Activated T-helper 9 cell treated with anti-CD3 and anti-CD28 coated beads, Interleukin-2, amount 50 U/mL, for 16 hours (primary cell): ENCODE measurements at places on chromosomes 7 and 10.
A peak's percentile ranks its signal among the peaks of the same experiment; 100 is the strongest.

DNA sequence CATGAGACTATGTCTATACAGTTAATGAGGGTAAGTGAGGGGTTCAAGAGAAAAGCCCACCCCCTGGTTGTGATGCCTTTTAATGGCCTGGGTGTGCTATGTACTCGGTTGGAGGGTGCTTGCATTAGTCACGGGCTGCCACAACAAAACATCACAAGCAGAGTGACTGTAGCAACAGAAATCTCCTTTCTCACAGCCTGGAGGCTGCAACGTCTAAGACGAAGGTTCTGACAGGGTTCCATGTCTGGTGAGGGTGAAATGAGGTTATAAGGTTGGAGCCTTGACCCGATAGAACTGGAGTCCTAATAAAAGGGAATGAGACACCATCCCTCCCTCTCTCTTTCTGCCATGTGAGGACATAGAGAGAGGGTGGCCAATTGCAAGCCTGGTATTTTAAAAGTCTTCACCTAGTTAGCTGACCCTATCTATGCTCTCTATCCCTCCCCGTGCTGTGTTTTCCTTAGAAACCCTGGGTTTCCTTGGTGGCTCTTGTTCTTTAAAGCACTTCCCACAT lies 126.0 kb upstream of the GDF10 start:
- no peak for DNase-seq

DNA sequence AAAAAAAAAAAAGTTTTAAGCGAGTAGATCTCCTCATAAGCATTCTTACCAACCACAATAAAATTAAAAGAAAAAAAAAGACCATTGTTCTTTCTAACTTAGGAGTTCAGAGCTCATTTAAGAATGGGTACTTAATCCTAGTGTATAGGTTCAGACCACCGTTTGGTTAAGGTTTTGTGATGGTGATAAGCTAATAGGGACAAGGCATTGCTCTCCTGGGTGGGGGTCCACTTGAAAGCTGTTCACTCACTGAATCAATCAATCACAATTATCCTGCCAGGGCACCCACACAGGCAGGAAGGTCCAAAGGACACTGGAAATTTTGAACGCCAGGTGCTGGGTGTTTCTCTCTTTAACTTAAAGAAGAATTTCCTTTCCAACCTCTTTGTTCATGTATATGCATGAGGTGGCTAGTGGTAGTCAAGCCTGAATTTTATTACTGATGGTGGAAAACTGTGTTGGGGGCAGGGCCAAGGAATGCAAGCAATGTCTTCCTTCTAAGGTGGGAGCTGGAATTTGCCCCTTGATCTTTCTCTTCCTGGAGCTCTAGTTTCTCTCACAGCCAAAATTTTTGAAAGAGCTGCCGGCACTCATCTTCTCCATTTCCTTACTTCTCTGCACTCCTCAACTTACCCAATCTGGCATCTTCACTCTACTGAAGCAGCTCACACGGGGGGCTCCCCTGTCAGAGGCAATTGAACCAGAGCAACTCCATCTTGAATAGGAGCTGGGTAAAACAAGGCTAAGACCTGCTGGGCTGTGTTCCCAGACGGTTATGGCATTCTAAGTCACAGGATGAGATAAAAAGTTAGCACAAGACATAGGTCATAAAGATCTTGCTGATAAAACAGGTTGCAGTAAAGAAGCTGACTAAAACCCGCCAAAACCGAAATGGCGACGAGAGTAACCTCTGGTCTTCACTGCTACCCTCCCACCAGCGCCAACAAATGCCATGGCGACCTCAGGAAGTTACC lies 7.5 kb upstream of the FAM131B start:
- no peak for DNase-seq

DNA sequence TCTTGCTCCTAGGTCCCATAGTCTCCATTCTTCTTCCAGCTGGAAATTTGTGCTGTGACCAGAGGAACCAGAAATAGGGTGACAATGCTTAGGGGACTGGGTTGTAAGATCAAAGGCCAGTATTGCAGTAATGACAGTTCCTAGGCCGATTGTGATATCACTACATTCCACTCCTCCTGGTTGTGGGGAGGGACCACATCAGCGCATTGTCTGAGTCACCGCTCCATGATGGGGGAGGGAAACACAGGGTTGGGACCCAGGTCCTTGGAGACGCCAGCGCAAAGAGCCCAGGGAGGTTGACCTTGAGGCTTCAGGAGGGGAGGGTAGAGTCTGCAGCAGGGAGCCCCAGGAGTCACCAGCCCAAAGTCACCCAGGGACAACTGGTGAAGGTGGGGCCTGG lies 20.8 kb upstream of the GGCT start:
- DNase-seq = no peak

DNA sequence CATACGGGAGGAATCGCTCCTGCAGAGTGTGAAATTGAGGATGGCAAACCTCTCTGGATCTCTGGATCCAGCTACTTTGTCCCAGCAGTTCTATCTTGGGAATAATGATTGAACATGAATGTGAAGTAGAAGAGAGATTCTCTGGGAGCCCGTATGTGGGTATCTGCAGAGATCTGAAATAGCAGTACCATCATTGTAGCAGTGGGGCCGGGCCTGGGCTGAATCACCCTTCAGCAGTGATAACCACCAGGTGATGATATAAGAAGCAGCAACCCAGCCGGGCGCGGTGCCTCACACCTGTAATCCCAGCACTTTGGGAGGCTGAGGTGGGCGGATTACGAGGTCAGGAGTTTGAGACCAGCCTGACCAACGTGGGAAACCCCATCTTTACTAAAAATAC lies 51.9 kb downstream of the SKIDA1 start:
- no peak for DNase-seq

DNA sequence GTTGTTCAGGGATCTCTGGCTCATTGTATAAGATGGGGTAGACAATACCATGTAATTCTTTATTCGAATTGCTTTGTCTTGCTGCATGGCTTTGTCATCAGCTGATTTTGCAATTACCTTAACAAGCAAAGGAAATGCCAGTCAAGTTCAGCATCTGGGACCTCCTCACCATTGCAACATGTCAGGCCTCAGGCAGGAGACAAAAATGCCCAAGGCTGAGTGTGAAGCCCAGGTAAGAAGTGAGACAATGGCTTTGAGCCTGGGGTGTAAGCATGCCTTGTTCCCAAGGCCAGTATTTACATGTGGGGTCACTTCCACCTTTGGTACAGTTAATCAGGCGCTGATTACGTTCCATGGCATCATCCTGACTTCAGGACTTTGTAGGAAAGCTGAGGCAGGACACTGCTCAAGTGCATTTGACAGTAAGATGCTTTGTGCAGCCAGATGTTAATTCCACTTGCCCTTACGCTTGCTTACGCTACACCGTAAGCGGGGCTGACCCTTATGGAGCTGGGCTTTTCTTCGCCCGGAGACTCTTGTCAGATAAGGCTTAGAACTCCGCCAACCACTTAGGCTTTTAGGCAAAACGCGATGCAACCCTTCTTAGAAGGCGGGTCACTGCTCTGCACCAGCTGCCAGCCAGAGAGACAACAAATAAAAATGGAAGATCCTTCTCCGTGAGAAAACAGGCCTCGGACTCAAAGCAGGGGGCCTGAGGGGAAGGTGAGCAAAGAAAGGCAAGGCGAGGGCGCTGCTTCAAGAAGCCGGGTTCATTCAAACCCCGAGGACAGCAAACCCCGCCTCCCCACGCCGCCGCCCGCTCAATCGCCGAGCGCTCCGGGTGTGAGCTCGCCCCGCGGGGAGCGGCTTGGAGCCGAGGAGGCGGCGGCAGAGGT lies 1.3 kb upstream of the SP4 start:
- DNase-seq = no peak

- DNase-seq = no peak
Observed at GRCh38 chr7:8261711-8262695, at the start of gene ICA1. TSS of gene ICA1 (minus strand) at chr7:8262167. CDS start at chr7:8235926, 26,241 bp downstream.

- no peak for DNase-seq
Observed at GRCh38 chr10:89540420-89540949, 5.1 kb upstream of the SLC16A12 start.

DNA sequence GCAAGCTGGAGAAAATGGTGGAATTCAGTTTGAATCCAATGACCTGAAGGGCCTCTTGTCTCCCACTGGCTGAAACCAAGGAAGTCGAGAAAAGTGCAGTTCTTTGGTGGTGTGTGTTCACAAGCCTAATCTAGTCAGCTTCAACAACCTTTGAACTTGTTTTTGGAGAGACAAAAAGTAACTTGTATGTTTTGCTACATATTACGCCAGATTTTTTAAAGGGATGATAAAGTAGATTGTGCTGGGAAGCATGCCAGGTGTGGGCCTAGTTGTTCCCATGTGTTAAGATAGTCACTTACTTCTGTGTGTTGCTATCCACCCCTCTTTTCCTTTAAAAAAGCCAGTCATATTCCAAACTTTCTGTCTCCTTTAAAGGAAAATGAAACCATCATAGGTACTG lies 79.7 kb upstream of the FAM3C start:
- DNase-seq = no peak

- no peak for DNase-seq
Observed at GRCh38 chr10:43594944-43595589, 11.2 kb upstream of the ZNF485 start.

GRCh38 chr7:141702047-141702567 lies at the start of gene DENND11:
TSS of gene DENND11 (minus strand) at chr7:141702166. CDS start at chr7:141702153, 13 bp downstream.
- DNase-seq = peak; percentile 48

DNA sequence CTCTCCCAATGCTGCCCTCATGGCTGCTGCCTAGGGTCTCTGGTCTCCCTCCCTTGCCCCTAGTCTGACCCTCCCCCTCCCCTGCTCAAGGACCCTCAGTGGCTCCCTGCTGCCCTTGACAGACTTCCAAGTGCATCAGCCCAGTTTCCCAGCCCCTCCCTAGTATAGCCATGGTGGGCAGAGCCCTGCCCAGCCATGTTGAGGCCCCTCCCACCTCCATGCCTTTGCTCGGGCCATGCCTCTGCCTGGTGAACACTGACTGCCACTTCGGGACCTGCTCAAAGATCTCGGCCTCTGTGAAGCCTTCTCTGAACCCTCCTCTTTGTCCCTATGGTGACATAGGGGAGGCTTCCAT lies 73.2 kb downstream of the MYL10 start:
- DNase-seq = no peak

DNA sequence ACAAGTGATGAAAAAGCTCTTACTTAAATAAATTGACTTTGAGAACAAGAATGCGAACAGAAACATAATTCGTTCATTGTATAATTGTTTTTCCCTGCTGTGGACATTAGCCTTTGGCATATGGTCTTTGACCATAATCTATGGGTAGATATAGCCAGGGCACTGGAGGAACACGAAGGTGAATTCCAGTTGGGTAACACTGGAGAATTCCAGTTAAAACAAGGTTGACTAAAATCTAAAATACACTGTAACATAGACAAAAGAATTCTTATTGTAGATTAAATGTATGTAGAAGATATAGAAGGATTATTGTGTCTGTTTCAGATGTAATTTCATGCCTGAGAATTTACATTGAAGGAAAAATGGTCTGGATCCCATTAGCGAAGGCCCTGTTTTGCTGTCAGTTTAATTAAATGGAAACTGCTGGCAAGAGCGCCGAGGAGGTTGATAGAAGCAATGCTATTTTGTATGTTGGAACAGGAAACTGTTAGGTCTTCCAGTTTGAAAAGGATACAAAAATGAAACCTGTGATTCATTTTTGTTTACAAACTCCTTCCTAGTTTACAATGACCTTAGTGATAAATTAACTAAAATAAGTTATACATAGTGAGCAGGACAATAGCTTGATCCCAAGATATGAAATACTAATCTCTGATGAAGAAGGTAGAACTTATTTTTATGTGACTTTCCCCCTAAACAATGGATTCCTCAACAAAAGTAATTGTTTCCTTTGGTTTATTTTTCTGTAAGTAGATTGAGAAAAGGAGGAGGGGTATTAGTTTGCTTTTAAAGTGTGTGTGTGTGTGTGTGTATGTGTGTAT lies 68.9 kb downstream of the ARID5B start:
- no peak for DNase-seq

GRCh38 chr7:39091774-39092173 lies 114.1 kb downstream of the POU6F2 start:
- DNase-seq = no peak

GRCh38 chr10:95539560-95540284 lies 21.4 kb downstream of the SORBS1 start:
- DNase-seq = no peak

GRCh38 chr10:61138708-61139591 lies 195.0 kb upstream of the RHOBTB1 start:
- DNase-seq = no peak

DNA sequence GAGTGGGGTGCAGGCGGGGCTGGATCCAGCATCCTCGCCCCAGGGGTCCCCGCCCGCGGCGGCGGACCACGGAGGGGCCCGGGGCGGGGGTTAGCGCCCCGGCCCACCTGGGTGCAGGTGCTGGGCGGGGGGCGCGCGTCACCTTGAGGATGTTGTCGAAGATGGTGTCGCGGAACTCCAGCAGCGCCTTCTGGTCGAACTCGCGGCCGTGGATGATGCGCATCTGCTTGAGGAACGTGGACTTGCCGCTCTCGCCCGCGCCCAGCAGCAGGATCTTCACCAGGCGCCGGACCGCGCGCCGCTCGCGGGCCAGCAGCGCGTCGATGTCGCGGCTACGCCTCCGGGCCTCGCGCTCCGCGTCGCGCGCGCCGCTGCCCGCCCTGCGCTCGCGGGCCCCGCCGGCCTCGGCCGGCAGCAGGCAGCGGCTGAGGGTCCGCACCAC lies 376 bp downstream of the GNA12 start:
- peak; percentile 13 for DNase-seq

GRCh38 chr7:50207251-50207564 lies 97.3 kb upstream of the IKZF1 start:
- no peak for DNase-seq

- no peak for DNase-seq
Observed at GRCh38 chr7:84913731-84914130, 273.1 kb downstream of the SEMA3D start.

- no peak for DNase-seq
Observed at GRCh38 chr7:98058186-98058585, 48.5 kb upstream of the LMTK2 start.
